ENCODE measurements at places on chromosomes 5 and 9. TPM values are rescaled to one million over a fixed set of nuclear protein-coding genes. Genes with fewer than 3 reads are reported as not detected.

Gene ADAMTS12
- not detected for total RNA-seq

Gene ST8SIA4
- total RNA-seq: 27.2 TPM

Gene PPP3R2
- not detected for total RNA-seq

Gene LAMC3
- total RNA-seq: 0.05 TPM

Gene PCDHGA2
- 0.05 TPM for total RNA-seq

Gene GKAP1
- 0.37 TPM for total RNA-seq

Gene LCN12
- 0.58 TPM for total RNA-seq

Gene DCP2
- total RNA-seq: 42.1 TPM

Gene AIF1L
- total RNA-seq: 0.27 TPM

Gene IRGM
- total RNA-seq: 0.60 TPM

Gene AMBP
- total RNA-seq: 1.7 TPM

All from activated T-cell treated with anti-CD3 and anti-CD28 coated beads, Interleukin-2, amount 50 U/mL, for 4 hours (primary cell).